Foreskin keratinocyte (primary cell): ENCODE measurements at places on chromosomes 5 and 9.

DNA sequence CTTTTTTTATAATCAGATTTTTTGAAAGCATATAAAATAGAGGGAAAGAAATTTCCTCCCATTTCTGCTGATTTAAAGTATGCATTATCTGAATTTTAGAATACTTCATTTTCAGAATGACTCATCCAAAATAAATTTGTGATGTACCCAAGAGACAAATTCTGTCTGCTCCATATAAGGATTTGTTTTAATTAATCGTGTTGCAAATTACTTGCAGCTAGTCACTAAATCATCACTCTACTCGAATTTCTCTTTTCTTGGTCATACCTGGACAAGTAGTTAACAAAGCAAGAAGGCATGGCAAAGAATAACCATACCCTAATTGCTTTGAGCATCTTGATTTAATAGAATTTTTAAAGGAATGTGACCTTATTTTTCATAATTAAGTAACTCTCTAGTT lies 284.1 kb upstream of the GRAMD2B start:
- DNase-seq: no peak

- DNase-seq: peak; percentile 56
Observed at GRCh38 chr9:23820451-23821374, 5.3 kb downstream of the ELAVL2 start.

- DNase-seq: no peak
Observed at GRCh38 chr5:174387448-174387847, 336.9 kb upstream of the MSX2 start.

DNA sequence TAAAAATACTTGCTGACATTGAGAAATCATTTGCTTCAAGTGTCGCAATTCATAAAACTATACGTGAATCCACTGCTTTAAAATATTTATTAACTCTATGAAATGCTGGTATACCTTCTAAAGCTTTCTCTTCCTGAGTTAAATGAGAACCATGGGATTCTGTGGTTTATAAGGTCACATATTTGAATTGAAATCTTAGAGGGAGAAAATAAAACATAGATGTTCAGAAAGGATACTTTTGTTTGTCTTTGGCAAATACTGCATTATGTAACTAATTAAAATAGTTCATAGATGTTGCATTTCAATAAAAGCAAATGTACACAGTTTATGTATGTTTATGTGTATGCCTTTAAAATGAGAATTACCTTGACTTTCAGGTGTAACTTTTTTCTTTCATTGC lies 250.1 kb downstream of the FAM170A start:
- no peak for DNase-seq

GRCh38 chr5:53614376-53614885 lies 54.0 kb downstream of the NDUFS4 start:
- no peak for DNase-seq

- DNase-seq: no peak
Observed at GRCh38 chr5:96048763-96049162, 87.1 kb upstream of the ELL2 start.
